NCI-H187 treated with DMSO at 0.1 percent for 48 hours (cell line): ENCODE measurements at places on chromosomes 11 and 22.

DNA sequence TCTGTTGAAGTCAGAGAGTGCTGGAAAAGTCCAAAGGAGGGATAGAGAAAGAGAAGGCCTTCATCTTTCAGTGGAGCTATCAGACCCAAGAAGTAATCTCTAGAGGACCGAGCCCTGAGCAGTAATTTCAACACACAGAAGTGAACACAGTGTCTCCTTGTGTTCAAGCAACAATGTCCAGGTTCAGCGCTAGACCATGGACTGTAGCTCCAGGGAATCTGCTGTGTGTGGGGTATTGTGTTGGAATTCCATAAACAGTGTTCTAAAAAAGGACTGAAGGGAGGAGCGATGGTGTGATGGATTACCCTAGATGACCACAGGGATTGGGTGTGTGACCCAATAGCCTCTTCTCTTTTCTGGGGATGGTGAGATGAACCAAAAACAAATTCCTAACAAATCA, 165.9 kb downstream of the BLID start:
- no peak for DNase-seq

- no peak for DNase-seq
These were observed 1.1 kb upstream of the PRG2 start for GRCh38 chr11:57391539-57391938.

GRCh38 chr22:17400305-17400704, 31.0 kb downstream of the CECR2 start:
- no peak for DNase-seq

DNA sequence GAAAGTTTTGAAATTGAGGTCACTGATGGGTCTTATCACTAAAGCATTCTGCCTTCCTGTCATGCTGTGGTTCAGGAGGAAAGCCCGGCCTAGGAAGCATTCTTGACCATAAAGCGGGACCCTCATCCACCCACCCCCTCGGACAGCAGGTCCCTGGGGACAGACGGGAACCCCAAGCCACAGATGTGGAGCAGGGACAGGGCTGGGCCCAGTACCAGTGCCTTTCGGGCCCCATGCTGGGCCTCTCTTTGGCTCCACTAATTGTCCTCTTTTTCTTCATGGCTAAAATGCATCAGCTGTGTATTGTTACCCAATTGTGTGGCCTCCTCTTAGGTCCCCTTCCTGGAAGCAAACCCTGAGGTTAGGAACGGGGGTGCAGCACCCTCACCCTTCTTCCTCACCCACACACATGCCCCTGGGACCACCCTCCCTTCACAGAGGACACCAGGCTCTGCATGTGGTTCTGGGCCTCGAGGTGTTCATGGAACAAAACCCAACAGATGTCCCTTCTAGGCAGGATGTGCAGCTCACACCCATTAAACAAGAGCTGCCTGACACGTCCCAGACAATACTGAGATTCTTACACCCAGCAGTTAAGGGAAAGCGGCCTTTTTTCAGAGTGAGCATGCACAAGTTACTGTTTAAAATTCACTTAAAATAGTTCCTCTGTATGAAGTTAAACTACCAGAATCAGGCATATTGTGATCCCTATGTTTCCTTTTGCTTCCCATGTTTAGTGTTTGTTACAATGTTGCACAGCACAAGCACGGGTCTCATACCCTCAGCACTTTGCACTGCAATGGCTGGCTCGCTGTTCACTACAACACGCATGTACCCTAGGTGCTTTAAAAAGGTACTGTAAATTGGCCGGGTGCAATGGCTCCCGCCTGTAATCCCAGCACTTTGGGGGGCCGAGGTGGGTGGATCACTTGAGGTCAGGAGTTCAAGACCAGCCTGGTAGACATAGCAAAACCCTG, 807.6 kb downstream of the BRD1 start:
- no peak for DNase-seq

DNA sequence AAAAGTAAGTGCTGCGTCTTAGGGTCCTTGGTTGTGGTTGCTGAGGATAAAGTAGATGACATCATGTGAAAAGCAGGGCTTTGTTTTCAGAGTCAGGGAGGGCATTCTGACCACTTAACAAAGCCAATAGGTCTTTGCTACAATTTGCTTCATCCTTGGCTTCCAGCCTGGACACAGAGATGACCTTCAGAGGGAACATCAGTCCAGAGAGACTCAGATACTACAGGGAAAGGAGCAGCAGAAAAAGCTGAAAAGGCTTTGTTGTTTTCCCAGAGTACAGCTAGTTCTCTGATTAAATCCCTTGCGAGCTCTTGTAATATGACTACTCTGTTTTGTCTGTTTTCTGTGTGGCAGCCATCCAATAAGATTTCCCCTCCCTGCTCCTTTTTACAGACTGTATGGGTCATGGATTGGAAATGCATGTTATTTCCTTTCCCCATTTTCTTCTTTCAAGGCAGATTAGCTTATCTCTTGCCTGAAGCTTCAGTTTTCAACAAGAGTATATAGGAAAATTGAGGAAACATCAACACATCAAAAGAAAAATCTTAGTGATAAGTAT, 31.9 kb downstream of the ATG13 start:
- DNase-seq: no peak

- DNase-seq: no peak
These were observed 9.0 kb upstream of the MS4A10 start for GRCh38 chr11:60776167-60776566.

GRCh38 chr11:120169981-120170698, 32.2 kb upstream of the TRIM29 start:
- DNase-seq: no peak

GRCh38 chr11:12288212-12288930, 89.0 kb upstream of the PARVA start:
- DNase-seq: peak; percentile 87

DNA sequence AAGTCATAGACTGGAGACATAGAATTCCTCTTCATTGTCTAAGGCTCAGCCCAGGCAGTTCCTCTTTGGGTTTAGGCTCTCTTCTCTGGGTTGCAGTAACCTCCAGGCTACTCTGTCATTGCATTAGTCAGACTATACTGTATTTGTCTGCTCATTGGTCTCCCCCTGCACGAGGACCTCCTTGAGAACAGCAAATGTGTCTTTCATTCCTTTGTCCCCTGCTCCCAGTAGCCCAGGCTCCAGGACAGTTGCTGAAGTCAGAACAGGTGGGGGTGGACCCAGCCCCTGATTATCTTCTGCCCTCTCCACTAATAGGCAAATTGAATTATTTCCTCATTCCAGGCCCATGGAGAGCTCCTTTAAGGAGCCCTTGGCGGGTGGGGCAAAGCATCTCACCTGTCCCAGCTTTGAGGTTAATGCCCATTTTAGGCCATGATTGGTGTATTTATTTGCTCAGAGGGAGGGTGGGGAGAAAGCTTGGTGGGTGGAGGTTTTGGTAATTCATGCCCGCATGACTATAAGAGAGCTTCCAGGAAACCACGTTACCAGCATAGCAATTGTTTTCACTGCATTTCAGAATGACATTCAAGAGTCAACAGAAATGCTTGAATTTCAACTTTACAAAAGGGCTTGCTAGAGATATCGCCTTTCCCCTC, 40.9 kb downstream of the NAV2 start:
- peak; percentile 56 for DNase-seq

DNA sequence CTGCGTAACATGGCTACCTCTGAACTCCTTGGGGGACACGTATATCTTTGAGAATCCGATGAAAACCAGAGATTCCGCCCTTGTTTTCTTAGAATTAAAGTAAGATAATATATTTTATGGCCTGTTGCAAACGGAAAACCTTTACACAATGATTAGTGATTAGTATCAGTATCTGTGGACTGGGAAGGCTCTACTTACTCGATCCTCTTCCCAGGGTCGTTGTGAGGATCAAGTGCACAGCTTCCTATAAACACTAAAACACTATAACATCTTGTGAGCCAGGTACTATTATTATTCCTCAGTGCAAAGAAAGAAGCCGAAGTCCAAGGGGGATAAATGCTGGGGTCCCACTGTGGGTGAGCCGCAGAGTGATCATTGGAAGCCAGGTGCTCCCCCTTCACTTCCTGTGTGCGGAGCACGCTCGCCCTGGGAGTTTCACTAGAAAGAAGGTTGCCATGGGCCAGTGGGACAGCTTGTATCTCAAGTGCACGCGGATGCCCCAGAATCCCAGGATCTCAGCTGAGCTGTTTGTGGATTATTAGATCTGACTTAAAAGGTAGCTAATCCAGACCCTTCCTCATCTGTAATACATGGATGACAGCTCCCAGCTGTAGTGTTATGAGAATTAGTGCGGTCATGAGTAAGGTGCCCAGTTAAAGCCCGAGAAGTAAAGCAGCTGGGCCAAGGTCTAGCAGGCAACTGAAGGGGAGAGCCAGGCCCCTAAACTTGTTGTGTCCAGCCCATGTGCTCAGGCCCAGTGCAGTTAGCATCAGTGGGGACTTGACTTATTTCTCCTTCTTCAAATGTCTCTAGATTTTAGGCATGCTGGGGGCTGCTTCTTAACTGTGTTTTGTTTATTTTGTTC, 839 bp downstream of the CBY1 start:
- DNase-seq: no peak

DNA sequence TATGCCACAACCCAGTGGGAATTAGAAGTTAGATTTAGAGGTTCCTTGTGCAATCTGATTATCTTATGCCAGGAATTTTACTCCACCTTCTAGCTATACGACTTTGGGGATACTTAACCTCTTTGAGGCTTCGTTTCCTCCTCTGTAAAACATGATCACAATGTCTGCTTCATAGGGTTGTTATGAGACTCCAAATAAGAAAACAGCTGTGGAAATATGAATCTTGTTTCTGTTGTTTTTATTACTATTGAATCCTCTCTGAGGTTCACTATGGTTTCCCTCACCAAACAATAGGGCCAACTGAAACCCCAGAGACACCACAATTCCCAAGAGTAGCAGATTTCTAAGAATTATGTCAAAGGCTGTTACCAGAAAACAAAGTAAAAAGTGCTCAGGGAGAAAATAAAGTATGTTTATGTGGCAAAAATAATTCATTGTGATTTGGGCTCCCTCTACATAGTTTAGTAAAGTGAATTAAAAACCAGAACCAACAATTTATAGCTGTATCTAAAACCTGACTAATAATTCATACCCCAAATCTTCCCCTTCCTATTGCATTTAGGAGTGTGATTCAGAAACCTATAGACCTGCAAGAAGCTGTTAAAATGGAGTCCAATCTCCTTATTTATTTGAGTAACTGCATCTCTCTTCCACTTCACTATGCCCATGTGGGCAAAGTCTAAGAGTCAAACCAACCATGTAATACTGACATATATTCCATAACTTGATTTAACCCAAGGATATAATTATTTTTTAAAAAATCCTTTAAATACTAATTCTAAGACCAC, 38.4 kb downstream of the AMBRA1 start:
- no peak for DNase-seq

GRCh38 chr11:116865696-116866095, 28.3 kb upstream of the APOA1 start:
- DNase-seq: no peak

GRCh38 chr11:64759722-64760719, at the start of gene PYGM:
Gene PYGM, minus strand, starts transcription at chr11:64759974. Its CDS starts 76 bp downstream, at chr11:64759898.
- no peak for DNase-seq

GRCh38 chr22:50243685-50244419, 971 bp downstream of the TUBGCP6 start:
- DNase-seq: no peak

GRCh38 chr11:102239911-102240310, 77.4 kb upstream of the BIRC3 start:
- no peak for DNase-seq

DNA sequence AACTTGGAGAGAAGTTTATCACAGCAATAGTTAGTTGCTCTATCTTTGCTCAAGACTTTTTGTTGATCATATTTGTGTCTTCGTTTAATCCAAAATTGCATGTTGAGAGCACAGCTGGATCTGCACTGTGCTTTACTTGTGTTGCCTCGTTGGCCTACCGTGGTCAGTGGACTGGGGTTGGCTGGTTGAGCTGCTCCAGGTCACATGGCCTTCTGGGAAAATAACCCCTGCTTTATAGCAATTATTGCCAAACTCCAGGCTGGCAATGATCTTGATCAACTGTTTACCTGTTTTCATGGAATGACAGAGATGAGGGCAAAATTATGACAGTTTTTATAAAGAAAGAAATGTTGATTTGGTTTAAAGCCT, 5.7 kb upstream of the PLET1 start:
- no peak for DNase-seq

- DNase-seq: no peak
These were observed 2.6 kb upstream of the NPTXR start for GRCh38 chr22:38846412-38846811.

DNA sequence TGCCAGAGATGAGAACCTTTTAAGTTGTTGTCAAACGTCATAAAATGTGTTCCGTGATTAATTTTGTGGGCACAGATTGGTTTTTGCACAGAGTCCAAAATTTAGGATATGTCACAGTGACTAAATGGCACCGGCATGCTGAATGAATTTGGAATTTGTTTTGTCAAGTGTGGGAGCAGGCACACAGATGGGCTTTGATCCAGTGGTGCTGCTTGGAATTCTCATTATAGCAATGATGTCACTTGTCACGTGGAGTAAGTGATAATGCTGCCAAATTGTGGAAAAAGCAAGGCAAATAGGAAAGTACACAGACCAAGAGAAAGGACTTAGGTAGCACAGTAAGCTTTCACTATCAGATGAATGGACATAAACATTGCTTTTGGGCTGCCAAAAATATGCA, 8.0 kb upstream of the LIN7C start:
- DNase-seq: no peak

DNA sequence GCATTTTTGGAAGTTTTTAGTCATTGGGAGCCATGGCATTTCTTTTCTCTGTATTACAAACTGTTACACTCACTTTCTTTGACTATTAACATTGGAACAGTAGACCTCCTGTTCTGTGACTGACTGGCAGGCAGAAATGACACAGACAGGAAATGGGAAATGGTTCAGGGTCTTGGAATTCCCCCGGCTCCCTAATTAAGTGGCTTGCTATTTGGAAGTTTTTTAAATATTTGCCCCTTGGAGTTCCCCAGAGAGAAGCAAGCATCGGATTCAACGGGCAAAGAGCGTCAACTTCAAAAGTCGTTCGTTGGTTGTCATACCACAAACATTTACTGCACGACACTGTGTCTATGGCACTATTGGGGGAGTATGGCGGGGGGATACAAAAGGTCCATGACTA, 1.1 kb upstream of the BIRC2 start:
- no peak for DNase-seq

DNA sequence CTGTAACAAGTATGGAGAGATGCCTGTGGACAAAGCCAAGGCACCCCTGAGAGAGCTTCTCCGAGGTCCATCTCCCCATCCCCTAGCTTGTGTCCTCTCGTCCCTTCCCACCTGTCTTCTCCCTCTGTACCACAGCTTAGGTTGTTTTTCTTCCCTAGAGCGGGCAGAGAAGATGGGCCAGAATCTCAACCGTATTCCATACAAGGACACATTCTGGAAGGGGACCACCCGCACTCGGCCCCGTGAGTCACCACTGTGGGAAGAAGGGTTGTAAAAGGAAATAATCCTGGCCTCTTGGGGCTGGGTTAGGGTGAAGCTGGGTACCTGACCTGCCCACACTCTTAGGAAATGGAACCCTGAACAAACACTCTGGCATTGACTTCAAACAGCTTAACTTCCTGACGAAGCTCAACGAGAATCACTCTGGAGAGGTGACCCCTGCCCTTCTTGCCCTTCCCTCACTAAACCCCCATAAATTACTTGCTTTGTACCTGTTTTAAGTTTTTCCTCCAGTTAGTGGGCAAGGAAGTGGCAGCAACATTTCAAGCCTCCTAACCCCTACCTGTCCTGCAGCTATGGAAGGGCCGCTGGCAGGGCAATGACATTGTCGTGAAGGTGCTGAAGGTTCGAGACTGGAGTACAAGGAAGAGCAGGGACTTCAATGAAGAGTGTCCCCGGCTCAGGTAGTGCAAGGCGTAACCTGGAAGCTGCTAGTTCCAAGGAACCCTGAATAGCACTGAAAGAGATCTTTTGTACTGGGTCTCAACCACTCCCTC, 3.1 kb downstream of the TAF10 start:
- DNase-seq: no peak

GRCh38 chr11:67230406-67230805, 35.9 kb upstream of the GRK2 start:
- no peak for DNase-seq
